Activated CD4-positive, CD25-positive, alpha-beta regulatory T cell treated with anti-CD3 and anti-CD28 coated beads, Interleukin-2, amount 50 U/mL, for 16 hours (primary cell): ENCODE measurements at places on chromosomes 2 and 18.

GRCh38 chr2:207133820-207134519, 31.8 kb downstream of the KLF7 start:
- DNase-seq = no peak

- DNase-seq = no peak
Observed at GRCh38 chr2:219957820-219958219, 330.4 kb downstream of the SLC4A3 start.

- no peak for DNase-seq
Observed at GRCh38 chr2:105611811-105612424, 132.8 kb upstream of the NCK2 start.

GRCh38 chr2:241855888-241856422, 2.7 kb downstream of the PDCD1 start:
- DNase-seq = no peak

DNA sequence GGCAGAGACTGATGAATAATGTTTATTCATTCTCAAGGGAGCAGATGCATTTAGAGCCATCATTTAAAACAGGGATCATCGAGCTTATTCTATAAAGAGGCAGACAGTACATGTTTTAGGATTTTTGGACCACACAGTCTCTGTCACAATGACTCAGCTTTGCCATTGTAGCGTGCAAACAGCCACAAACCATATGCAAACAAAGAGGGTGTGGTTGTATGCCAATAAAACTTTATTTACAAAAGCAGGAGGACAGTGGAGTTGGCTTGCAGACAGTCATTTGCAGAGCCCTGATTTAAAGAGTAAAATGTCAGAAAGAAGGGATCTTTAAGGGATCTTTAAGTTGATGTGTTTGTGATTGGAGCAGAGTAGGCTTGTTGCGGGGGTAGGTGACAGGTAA, 51.5 kb downstream of the SMIM21 start:
- DNase-seq = no peak

GRCh38 chr18:76314496-76314895, 180.5 kb downstream of the ZNF516 start:
- no peak for DNase-seq

- no peak for DNase-seq
Observed at GRCh38 chr18:7902399-7902839, 335.3 kb downstream of the PTPRM start.

- DNase-seq = no peak
Observed at GRCh38 chr2:26848336-26849055, 564 bp downstream of the DPYSL5 start.

DNA sequence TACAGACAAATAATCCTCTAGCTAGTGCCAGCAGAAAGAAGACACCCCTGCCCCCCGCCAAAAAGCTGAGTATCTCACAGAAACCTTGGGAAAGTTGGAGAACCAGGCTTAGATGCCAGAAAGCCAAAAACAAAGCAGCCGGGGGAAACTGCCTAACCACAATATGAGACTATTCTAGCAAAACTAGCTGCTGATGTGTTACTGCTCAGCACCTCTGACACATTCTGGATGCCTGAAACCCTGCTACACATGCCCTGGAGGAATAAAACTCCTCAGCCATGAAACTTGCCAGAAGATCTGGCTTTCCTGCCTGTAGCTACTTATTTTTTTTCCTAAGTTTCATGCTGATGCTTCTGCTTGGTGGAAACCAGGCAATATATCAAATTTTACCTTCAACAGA, 122.7 kb upstream of the GCFC2 start:
- no peak for DNase-seq
